Left forelimb (tissue), 1 donor: ENCODE measurements at places on chromosomes 7 and 10.

DNA sequence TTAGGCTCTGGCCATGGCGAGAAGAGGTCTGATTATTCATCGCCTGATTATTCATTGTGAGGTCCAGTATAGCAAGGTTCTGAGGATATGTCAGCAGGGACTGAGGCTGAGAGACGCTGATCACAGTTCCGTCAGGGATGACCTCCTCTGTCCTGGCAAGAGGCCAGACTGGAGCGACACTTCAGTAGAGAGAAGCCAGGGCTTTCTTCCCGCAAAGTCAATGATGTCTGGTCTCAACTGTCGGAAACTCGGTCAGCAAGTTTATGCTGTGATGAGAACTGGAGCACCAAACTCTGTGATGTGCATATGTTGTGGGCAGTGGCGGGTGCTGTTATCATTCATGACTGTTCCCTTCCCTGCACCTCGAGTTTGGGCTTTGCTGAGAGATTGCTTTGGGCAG, 29.0 kb upstream of the GNA12 start:
- no peak for DNase-seq

- DNase-seq, result no peak
Measured at GRCh38 chr7:28787106-28787505, 171.0 kb downstream of the TRIL start.

GRCh38 chr7:154854836-154855235, 148.1 kb downstream of the PAXIP1 start:
- no peak for DNase-seq

GRCh38 chr7:22846961-22847360, 24.3 kb upstream of the TOMM7 start:
- no peak for DNase-seq

- no peak for DNase-seq
Measured at GRCh38 chr10:142371-142770, 7.1 kb downstream of the ZMYND11 start.

DNA sequence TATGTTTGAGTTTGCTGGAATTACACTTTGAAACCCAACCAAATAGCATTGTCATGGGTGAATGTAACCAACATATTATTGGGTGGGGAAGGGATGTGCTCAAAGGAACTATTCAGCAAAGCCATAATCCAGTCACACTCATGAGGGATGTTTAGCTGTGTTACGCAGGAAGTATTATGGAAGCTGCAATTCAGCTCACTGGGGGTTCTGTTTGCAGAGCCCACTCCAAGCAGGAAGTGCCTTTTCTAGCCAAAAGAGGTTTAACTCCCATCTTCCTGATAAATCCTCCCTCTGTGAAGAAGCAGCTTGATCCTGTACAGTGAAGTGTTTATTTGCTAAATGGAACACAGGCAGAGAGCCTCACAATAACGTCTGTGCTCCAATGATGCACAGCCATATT, 172.5 kb downstream of the GLI3 start:
- no peak for DNase-seq

DNA sequence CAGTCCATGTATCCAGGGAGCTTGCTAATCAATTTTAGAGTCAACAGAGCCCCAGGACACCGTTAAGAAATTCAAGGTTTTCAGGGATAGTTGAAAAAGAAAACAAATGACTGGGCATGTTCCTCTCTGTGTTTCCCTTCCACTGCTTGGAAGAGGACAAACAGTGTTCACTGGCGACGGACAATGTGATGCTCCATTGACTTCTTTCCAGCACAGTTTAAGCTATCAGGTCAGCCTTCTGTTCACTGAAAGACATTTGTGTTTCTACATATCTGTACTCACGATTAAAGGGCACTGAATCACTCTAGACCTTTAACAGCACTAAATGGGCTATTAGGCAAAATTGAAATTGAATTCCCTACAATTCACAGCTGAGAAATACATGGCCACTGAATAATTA, 123.6 kb downstream of the RNLS start:
- DNase-seq, result no peak

GRCh38 chr7:98771519-98771918, 98.3 kb downstream of the TMEM130 start:
- no peak for DNase-seq

GRCh38 chr10:50740293-50740648, 535 bp downstream of the ASAH2B start:
- DNase-seq, result no peak

GRCh38 chr7:33900501-33900900, 4.8 kb upstream of the BMPER start:
- DNase-seq, result no peak

DNA sequence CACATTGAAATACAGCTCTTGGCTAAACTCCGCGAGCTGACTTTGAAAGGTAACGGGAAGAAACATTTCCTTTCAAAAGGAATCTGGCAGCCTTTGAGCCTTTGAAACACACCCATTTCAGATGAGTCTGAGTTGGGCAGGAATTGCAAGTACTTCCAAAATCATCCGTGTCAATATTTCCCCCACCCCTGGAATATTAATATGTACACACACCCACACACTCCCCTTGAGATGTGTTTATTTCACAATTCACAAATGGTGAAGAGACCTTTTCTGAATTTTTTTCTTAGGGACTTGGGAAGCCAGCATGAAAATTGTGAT, 438.7 kb upstream of the NRP1 start:
- DNase-seq, result no peak

- no peak for DNase-seq
Measured at GRCh38 chr10:70779088-70779487, 6.1 kb downstream of the TBATA start.

DNA sequence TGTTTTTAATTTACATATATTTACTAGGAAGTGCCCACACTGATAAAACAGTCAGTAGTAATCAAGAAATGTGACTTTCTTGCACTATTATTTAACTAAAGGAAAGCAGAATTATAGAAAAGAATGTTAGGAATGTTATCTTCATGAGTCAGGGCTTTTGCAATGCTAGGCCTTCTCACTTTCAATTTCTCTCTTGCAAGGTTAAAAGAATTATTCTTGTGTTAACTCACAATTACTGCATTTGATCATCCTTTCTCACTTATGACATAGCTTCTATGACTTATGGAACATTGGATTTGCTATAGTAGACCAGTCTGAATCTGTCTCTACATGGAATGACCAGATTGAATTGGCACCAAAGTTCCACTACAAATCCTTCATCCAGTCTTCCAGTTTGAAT, 192.4 kb downstream of the SDK1 start:
- no peak for DNase-seq

- DNase-seq, result no peak
Measured at GRCh38 chr7:141696348-141696747, 5.6 kb downstream of the DENND11 start.
